Stimulated activated CD4-positive, alpha-beta T cell treated with anti-CD3 and anti-CD28 coated beads, Interleukin-15, amount 100 ng/mL, for 1 hour (primary cell): ENCODE measurements at places on chromosomes 13 and 19.

DNA sequence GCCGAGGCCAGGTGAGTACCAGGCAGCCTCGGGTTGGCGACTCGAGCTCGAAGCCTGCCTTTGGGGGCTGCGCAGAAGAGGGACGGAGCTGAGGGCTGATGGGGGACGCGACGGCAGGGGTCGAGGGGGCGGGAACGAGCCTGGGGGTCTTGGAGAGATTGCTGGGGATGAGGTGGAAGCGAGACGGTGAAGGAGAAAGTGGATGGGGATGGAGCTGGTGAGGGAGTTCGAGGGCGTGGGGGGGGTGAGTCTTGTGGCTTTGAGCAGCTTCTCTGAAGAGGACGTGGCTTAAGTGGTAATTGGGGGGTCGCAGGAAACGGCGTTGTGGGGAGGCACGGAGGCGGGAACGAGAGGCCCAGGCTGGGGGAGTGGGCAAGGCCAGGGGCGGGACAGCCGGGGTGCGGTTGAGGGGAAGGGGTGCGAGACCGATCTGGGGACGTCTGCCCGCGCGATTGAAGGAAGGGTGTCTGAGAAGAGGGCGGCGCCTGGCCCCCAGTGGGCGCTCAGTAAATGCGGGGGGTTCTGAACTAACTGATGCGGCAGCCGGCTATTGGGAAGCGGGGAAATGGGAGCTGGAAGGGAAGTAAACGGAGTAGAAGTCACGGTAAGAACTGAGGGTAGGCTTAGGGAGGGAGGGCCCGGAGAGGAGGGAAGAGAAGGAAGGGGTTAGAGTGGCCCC, 426 bp downstream of the MYO9B start:
- DNase-seq = peak; percentile 28

DNA sequence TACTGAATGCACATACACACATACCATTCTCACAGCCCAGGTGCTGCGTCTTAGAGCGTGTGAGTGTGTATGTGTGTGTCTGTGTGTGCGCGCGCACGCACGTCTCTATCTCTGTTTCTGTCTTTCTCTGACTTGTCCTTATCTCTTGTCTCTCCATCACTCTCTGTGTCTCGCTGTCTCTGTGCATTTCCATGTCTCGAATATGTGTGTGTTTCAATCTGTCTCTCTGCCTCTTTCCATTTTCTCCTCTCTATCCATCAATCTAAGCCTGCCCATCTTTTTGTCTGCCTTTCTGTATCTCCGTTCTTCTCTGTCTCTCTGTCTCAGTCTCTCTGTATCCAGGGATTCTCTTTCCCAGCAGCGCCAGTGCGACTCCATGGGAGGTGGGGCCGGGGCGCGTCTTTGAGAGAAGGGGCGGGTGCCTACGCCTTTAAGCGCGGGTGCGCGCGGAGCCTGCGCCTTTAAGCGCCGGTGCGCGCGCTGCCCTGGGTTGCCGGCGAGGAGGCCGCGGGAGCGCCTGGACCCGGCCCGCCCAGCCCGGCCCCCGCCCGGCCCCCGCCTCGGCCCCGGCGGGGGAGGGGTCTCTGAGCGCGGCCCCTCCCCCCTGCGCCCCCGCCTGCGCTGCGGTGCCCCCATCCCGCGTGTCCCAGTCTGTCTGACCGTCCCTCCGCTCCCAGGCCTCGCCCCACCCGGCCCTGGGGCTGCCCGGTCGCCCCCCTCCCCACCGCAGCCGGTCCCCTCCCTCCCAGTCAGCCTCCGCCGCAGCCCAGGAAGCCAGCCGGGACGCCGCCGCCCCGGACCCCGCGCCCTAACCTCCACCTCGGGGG, at the start of gene LRFN3:
Gene LRFN3, plus strand, starts transcription at position 464 of the 827 bp plus-strand sequence. CDS start 3,052 bp downstream, outside the sequence.
- DNase-seq = peak; percentile 50

GRCh38 chr13:46572752-46573431, 19.9 kb downstream of the LRCH1 start:
- DNase-seq = no peak

DNA sequence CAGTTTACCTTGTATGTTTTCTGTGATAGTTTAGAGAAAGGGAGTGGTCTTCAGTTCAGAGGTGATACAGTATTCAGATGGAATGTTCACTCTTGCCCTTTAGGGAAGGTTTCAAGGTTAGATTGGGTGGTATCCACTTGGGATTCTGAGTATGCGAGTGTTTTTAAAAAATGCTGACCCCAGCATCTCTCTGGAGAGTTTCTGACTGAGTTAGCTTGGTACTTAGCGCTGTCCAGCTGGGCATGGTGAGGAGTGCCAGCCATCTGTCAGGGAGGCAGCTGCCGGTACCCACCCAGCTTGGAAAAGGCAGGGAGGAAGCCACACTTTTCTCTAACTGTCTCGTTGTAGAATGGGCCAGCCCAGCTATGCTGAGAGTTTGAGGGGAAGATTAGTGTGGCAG, 63.3 kb downstream of the ARHGEF7 start:
- DNase-seq = no peak

DNA sequence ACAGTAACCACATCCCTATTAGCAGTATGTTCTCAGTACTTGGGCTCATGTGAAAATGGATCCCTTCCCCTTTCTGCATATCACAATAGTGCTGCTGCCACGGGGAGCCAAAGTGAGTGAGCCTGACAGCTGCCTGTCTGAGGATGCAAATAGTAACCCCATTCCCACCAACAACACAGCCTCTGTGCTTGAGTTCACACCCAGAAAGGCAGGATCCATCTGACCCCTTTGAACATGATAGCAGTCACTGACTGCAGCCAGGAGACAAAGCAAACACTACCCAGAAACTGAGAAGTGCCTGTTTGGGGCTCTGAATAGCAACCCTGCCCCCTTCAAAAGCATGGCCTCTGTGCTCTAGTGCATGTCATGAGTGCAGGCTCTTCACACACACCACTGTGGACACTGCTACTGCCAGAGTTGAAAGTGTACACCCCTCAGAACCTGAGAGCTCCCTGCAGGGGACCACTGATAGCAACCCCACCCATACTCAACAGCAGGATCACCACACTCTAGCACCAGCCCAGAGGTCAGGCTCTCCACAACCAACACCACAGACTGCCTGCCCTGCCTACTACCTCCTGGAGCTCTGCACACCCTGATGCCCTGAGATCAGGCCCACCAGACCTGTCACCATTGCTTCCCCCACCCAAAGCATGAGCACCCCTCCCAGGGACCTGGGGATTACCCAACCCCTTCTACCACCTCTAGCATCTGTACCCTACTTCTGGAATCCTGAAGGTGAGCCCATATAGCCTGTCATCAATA, 1563.5 kb upstream of the PRR20A start:
- no peak for DNase-seq

GRCh38 chr13:23903906-23904280, 6.6 kb upstream of the C1QTNF9B start:
- DNase-seq = no peak

GRCh38 chr19:41431426-41432386, 4.5 kb upstream of the B3GNT8 start:
- no peak for DNase-seq

DNA sequence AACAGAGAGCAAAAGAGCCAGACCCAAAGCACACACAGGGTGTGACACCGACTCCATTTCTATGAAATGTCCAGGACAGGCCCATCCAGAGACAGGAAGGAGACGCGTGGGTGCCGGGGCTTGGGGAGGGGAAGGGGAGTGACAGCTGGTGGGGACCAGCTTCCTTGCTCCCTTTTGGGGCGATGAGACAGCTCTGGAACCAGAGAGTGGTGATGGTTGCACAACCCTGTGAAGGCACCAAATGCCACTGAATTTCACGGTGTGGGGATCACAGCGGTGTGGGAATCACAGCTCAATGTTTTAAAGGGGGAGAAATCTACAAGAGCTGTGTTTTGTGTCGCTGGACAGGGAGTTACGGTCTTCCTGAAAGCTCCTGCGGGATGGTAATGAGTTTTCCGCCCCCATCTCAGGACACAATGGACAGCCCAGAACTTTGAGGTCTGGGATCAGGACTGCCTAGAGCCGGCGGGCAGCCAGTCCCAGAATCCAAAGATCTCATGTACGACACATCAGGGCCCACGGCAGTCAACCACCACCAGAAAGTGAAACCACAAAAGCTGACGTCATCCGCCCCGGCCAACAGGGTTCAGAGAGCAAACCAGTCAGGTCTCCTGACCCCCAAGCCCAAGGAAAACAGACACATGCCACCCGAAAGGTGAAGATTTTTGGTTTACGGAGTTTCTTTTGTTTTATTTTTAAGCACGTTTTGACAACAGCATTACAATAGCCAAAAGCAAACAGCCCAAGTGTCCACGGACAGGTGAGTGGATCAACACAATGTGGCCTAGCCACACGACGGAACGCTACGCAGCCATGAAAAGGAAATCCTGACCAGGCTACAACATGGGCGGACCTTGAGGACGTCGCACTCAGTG, 7.3 kb downstream of the SGTA start:
- peak; percentile 16 for DNase-seq

DNA sequence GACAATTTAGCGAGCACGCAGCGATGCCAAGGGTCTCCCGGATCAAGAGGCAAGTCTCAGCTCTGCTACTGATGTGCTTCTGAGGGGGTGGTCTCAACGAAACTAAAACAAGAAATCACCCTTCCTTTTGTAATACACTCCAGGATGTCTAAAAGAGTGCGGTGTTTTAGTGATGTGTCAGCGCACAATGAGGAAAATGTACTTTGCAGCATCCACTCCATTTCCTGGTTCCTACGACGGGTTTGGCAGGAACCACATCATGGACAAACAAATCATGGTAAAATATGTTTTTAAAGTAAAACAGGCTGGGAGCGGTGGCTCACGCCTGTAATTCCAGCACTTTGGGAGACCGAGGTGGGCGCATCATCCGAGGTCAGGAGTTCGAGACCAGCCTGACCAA, 154.0 kb upstream of the TSC22D1 start:
- no peak for DNase-seq

GRCh38 chr13:31011193-31011860, 78.9 kb downstream of the TEX26 start:
- DNase-seq = no peak

- no peak for DNase-seq
Observed at GRCh38 chr19:30856376-30856775, 484.2 kb downstream of the ZNF536 start.

- DNase-seq = peak; percentile 77
Observed at GRCh38 chr19:47247308-47247990, 8.9 kb upstream of the CCDC9 start.
